ENCODE measurements at places on chromosomes 3 and 15.

- no peak for DNase-seq
These were observed 15.3 kb upstream of the RTP4 start for GRCh38 chr3:187352581-187353575.

DNA sequence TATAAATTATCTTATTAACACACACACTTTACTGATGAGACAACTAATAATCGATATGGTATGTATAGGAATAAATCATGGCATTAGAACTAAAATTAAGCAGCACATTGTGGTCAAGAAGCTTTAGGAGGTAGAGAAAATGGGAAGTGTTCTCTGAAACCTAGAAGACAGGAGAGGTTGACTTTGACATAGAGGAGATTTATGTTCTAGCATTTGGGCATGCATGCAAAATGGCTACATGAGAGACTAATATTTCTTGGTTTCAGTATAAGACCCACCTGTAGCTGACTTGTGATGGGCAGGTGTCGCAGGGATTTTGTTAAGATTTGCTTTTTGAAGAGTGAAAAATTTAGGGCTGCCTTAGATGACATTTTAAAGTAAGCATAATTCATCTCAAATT lies 209.7 kb upstream of the POU1F1 start:
- no peak for DNase-seq

DNA sequence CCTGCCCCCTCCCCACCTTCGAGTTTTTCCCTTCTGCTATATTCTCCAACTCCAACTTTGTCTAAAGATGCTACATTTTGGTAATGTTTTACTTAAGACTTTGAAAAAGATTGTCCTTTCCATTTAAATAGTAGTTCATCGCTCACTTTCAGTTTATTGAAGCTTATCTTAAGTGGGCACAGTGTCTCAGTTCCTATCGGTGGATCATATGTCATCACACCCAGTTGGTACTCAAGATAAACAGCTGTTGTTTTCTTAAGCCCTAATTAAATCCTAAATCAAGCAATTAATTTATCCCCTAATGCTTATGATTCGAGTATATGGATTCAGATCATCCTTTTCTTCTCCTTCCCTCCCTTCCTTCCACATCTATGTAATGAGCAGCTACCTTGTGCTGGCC lies 210.7 kb downstream of the TLE3 start:
- no peak for DNase-seq

- DNase-seq = no peak
These were observed 62.9 kb upstream of the FNDC3B start for GRCh38 chr3:171976526-171976925.

DNA sequence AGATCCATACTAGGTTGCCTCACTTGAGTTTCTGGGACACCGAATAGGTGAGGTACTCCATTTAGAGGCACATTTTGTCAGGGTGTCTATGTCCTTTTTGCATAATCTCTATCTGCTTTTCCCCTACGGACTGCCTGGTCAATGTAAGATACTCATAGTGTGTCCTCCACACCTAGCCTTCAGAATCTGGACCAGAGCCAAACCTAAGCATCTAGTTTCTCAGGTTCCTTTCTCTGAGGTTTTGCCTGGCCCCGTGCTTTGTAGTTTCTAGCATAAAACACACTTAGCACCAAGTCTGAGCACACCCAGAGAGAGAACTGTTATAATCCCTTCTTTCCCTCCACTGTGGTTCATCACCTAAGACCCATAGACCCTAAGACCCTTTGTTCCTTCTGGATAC lies 105.9 kb upstream of the MLF1 start:
- no peak for DNase-seq

- no peak for DNase-seq
These were observed 175.8 kb downstream of the FOXB1 start for GRCh38 chr15:60179786-60180391.

- no peak for DNase-seq
These were observed 19.5 kb downstream of the RYK start for GRCh38 chr3:134231131-134231530.

- no peak for DNase-seq
These were observed 42.5 kb upstream of the CACNA2D3 start for GRCh38 chr3:54079730-54080325.

DNA sequence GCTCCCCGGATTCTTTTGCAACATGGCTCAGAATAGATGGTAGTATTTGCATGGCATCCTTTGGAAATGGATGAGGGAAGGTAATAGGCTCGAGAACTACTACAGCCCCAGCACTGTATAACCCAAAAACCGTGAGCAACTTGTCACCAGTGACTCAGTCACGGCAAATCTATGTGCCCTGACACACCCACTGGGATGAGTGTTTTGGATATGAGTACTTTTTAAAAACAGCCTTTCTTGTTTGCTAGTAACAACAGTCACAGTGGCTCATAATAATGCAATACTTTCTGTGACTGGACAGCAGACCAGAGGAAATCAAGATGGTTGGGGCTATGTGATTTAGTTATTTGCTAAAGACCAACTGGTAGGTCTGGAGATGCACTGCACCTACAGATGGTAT lies 299.6 kb downstream of the ULK4 start:
- no peak for DNase-seq

GRCh38 chr3:78919021-78919755 lies 848.6 kb downstream of the ROBO1 start:
- DNase-seq = no peak

DNA sequence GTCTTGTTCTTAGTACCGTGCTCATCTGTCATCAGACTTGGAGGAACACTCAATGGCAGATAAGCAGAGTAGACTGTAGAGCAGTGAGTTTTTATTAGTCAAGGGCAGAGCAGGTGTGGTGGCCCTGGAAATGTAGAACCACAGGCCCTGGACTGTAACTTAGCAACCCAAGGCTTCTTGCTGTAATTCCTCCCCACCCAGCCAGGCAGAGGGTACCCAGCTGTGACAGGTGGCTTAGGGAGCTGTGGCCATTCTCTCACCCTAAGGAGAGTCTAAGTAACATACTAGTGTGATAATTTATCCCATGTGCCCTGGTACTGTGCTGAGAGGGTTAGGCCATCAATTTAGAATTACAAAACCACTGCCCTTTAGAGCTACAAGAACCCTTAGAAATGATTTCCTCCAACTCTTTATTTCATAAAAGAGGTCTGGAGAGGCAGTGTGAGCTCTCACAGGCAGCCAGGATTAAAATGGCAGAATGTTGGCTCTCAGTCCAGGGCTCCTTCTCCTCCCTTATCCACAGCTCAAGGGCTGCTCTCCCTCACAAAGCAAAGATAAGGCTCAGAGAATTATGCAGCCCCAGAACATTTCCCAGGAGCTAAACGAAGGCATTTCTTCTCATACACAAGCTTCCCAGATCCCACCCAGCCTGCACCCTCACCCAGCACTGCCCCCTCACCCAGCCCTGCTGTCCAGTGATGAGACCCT lies 3.0 kb downstream of the POMGNT2 start:
- DNase-seq = no peak

DNA sequence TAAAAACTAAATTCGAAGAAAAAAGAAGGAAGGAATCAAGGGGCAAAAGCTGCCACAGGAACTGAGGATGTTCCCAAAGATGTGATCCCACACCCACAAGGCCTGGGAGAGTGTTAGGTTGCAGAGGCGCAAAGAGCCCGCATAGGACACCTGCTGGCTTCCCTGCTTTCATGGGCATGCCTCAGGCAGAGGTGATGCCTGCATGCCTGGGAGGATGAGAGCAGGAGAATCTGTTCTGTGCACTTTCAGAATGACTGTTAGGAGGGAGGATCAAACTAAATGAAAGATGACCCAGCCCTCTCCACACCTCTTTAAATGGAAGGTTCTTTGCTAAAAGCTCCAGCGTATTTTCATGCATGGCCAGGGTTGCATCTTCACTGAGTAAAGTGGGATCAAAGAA lies 162.4 kb downstream of the PLCL2 start:
- no peak for DNase-seq

- DNase-seq = no peak
These were observed 20.1 kb downstream of the TMEM108 start for GRCh38 chr3:133058243-133058642.

DNA sequence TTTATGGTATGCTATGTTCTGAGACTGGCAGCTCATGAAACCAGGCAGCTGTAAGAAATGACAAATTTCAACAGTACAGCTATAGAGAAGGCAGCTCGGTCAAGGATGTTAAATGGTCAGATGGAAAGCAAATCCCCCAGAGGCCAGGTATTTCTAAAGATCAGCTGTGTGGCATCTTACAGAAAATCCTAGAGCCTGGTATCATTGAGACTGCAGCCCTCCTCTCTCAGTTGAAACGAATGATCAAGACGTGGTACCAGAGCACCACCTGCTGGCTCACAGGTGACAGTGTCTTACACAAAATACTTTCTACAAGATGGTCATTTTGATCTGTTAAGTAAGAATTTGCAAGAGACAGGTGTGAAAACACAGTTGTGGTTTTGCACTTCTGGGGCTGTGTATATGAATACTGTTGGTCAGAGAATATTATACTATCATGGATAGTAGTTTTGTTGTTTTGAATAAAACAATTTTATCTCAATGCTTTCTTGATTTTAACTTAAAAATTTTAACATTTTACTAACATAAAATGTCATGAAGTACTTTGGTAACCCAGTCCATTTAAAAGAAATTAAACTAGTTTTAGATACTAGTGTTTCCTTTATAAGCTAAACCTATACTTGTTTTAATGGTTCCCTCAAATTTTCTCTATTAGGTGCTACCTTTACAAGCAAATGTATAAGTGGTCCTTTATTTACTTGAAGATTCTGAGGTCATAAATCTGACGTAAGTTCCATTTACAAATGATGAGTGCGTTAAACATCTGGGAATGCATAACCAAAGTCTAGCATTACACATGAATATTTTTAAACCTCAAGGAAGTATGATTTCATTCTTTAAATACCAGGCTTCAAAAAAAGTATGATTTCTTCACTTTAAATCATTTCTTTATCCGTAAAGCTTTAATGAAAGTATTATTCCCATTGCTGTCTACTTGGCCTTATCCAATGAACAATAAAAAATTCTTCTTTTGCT lies 121.8 kb downstream of the PDZRN3 start:
- DNase-seq = no peak

GRCh38 chr3:197505796-197506548 lies 49.8 kb downstream of the BDH1 start:
- no peak for DNase-seq

DNA sequence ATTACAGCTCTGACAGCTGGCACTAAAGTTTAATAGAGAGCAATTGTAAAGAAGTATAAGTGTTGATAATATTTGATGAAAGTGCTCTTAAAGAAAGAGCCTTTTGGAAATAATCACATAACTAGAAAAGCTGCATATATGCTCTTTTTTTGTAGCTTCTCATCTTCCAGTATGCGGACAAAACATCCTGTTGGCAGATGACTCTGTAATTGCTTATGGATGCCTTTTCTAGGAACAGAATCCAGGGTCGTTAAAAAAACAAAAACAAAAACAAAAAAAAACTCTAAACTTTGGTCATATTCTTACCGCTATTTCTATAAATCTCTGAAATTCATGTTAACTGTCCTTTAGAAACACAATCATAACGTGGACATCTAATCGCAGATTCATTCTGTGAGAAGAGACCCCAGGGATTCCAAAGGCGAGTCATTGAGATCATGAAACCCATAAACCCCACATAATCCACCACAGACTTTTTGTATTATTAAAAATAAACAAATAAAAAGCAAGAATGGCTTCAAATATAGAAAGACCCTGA lies 109.8 kb downstream of the EPHA3 start:
- DNase-seq = no peak

DNA sequence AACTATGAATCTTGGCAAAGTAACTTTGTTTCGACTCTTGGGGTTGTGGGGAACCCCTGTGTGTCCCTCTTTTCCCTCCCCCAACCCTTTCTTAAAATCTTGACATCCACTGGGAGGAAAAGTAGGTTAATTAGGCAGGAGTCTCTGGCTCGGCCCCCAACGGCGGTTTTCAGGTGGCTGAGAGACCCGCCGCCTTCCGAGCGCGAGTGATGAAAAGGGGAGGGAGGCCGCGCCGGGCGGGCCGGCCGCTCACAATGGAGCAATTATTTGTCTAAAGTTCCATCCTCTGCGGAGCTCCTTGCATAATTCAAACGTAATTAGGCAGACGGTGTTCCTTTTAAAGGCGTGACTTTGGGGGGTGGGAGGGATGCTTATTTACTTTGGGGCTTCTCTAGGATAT lies 51.7 kb downstream of the ZIC4 start:
- no peak for DNase-seq

DNA sequence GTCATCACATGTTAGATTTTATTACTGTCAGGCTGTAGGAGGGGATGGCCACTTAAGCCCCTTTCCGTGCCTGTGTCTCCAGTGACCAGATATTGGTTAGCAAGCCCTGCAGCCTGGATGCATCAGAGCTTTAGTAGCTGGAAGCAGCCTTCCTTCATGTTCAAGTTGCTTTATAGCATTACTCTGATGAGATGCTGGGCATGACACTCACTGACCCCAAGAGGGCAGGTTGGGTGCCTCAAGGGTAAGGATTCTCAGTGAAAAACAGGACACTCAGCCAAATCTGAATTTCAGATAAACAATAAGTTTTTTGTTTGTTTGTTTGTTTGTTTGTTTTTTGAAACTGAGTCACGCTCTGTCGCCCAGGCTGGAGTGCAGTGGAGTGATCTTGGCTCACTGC lies 68.5 kb upstream of the PTX3 start:
- DNase-seq = no peak

DNA sequence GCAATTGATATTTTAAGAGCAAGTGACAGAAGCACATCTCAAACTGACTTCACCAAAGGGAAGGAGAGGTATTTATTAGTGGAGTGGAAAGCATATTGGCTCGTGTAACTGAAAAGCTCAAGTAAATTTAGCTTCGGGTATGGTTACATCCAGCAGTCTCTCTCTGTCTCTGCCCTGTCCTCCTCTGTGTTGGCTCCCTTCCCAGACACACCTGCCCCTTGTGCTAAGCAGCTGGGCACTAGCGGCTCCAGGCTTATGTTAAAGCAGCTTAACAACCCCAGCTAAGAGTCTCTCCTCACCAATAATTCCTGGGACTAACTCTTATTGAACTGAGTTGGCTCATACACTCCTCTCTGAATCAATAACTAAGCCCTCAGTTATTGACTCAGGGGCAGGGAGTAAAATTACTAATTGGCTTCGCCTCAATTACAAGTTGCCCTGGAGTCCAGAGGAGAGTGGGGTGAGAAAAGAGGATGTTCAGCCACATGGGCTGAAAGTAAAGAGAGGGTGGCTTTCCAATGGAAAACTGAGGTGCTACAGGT lies 12.8 kb upstream of the SH3BP5 start:
- no peak for DNase-seq

DNA sequence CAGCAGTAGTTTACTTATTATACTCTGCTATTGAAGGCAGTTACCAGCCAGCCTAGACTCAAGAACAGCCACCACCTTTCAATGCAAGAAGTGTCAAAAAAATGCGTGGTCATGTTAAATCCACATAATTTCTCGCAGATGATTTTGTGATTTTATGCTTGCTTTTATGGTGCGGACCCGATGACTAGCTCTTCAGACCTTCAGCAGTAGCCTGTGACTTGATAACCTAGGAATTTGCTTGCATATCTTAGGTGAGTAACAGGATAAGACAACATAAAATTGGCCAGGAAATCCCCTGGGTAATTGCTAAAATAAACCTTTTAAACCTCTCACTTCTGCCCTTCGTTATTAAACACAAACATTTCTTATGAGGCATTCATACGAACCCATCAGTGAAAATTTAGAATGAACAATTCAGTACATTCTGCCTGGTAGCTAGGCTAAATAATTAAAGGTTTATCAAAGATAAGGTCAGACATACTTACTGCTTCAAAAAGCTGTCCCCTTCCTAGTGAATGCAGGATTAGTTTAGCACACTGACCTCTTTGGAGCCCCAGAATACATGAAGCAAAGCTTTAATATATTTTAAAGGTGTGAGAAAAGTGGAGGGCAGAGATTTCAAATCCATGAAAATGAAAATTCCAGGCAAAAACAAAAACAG lies 798.8 kb downstream of the OTOL1 start:
- DNase-seq = no peak
